ENCODE measurements at places on chromosomes 5 and 9. TPM values are rescaled to one million over a fixed set of nuclear protein-coding genes. Genes with fewer than 3 reads are reported as not detected.

GRCh38 chr9:76756268-76756640 is 8.0 kb upstream of the PCA3 start:
- DNase-seq: no peak

DNA sequence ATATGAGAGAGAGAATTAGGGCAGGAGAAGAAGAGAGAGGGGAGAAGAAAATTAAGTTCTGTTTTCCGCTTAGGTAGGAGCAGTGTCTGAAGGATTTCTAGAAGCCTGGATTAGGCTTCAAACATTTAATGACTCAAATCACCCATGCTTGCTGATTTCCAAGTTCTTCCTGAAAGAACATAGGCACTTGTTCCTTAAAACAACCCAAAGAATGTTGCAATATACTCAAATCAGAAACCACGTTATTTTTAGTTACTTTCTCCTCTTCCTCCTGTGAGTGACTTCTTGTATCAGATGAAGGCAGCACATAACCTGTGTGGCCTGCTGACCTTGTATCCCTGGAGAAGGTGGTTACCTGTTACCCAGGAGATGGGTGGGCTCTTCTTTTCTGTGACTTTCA is 351.5 kb upstream of the KLF4 start:
- no peak for DNase-seq

GRCh38 chr5:61918611-61919010 is 387.4 kb upstream of the KIF2A start:
- no peak for DNase-seq

GRCh38 chr5:81700166-81700565 is 50.7 kb downstream of the SSBP2 start:
- DNase-seq: no peak

DNA sequence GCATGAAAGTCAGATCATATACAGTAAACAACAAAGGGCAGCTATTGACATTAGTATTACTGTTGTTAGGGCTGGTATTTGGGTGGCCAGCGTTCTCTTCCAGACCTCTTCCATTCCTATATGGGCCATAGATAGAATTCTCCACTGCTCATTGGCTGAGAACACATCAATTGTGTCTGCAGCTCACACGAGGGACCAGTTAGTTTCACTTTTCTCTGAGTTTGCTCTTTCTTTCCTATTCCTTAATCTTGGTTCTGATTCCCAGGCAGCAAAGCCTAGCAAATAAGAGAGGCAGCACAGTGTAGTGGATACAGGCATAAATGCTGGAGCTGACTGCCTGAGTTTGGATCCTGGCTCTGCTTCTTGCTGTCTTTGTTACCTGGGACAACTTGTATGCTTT is 476.4 kb downstream of the SPOCK1 start:
- no peak for DNase-seq

GRCh38 chr5:152255411-152255810 is 149.7 kb downstream of the NMUR2 start:
- DNase-seq: no peak

DNA sequence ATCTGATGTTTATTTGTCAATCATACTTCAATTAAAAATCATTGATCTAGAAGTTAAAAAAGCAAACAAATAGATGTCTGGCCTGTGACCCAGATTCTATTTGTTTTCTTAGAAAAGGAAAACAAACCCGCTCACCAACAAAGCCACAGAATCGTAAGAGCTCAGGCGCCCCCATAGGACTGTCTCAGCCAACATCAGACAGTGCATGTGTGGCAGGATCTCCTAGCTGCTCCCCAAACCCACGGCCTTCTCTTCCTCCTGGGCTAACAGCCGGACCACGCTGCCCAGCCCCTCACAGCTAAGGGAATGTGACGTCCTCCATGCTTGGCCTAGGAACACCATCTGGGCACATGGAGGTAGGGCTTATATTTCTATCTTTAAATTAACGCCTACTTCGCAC is 19.4 kb downstream of the OR2Y1 start:
- no peak for DNase-seq

GRCh38 chr9:136947955-136948510 is 3.0 kb downstream of the C8G start:
- DNase-seq: peak; percentile 41

GRCh38 chr5:123460296-123460729 is 37.1 kb upstream of the CEP120 start:
- DNase-seq: no peak

DNA sequence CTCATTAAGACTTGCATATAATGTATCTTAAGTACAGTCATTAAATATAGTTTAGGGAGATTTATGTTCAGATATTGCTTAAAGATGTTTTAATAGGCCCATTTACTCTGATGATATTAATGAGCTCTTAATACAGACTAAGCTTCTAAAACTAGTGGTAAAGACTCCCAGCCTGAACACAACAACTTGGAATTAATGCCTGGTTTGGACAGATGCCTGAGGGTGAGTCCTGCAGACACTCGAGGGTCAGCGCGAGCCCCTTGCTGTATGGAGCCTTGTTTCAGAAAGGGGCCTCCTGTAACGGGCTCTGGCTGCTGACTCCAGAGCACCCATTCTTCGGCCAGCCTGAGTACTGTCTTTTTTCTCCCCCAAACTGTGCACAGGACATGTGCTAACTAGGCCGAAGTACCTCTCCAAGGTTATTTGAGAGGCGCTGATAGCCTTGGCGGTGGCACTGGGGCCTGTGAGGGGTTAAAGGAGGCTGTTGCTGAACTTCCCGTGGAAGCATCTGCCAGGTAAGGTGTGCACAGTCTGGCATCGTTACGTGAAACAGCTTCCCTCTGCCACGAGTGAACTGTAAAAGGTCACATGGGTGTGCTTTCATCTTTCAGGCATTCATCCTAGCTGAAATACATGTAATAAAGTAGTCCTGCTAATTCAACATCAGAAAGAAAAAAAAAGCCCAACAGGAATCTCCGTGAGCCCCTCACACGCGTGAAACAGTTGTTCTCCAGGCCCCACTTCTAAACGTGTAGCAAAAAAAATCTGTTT is 113.4 kb downstream of the MVB12B start:
- no peak for DNase-seq

Gene LPAR1
- total RNA-seq: 0.27 TPM

Gene ZNF346
- total RNA-seq: 27.2 TPM

Gene PCDHGB4
- 1.6 TPM for total RNA-seq

Gene FBLL1
- total RNA-seq: 0.54 TPM

Gene LCNL1
- not detected for total RNA-seq

Gene TRIM7
- 0.27 TPM for total RNA-seq
